H4 (cell line): ENCODE measurements at places on chromosomes 1 and 21.

DNA sequence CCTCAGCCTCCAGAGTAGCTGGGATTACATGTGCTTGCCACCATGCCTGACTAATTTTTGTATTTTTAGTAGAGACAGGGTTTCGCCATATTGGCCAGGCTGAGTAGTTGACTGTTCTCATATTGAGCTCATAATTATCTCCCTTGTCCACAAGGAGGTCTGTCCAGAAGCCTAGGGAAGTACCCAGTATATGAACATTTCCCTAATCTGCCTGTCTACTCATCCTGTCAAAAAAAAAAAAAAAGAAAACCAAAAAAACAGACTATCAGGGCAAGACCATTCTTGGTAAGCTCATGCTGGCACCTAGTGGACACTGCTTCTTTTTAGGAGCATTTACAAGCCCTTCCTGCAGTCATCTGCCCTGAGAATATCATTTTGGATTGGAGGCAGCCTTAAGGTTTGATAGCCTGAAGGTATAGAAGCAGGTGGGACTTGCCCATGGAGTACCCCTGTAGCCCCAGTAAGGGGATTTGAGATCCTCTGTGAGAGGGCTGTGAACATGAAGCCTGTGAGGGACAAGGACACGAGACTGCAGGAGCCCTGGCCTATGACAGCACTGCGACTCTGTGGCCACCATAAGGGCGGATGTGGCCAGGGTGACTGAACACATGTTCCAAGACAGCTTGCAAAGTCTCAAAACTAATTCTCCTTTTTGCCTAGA, 10.8 kb upstream of the DUSP12 start:
- peak; percentile 67 for DNase-seq

GRCh38 chr1:181743878-181744312, 260.6 kb downstream of the CACNA1E start:
- peak; percentile 42 for DNase-seq

- no peak for DNase-seq
Measured at GRCh38 chr1:77047978-77048614, 171.1 kb downstream of the PIGK start.

DNA sequence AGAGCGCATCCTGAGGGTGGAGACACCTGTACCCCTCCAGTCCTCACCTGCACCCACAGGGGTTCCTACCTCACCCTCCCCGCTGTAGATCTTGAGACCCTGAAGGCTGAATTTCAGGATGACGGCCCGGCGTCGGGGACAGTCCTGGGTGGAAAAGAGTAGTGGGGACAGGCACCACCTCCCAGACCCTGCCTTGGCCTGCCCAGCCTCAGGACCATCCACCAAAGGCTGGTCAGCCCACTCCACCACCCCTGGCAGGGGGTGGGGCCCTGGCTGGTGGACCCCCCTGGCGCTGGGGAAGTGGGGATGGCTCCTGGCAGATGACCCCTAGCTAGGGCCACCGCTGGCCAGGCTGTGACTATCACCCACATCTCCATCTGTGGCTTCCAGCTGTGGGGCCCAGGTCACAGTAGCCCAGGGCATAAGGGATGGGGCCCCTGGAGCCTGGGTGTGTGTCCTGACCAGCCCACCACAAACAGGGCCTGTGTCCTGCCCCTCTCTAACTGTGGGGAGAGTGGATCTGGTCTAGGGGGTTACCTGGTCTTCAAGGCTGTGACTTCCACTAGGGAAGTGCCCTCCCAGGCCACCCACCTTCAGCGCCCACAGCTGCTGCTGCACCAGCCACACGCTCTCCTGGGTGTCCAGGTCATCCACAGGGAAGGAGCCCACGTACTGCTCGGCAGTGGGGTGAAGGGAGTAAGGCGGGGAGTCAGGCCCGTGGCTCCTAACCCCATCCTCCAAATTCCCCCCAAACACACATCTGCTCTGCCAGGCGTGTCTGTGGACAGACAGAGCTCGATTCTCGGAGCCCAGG, 5.4 kb downstream of the SH2D5 start:
- DNase-seq: no peak

DNA sequence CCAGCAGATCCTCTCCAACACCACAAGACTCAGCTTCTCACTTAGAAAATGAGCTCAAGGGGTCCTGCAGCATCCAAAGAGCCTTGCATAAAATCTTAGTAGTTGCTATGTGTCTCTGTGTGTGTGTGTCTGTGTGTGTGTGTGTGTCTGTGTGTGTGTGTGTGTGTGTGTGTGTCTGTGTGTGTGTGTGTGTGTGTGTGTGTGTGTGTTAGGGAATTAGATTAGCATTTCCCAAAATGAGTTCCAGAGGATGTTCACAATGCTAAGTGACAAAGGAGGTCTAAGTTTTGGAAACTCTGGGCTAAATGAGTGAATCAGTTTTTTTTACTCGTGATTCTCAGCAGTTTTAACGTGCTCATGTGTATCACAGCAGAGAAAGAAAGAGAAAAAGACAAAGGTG, 30.5 kb downstream of the TNNT2 start:
- DNase-seq: no peak

- peak; percentile 19 for DNase-seq
Measured at GRCh38 chr1:168136709-168137514, at the start of gene GPR161. GPR161 (minus strand) TSS chr1:168136930; CDS start chr1:168104850, 32,080 bp downstream.

DNA sequence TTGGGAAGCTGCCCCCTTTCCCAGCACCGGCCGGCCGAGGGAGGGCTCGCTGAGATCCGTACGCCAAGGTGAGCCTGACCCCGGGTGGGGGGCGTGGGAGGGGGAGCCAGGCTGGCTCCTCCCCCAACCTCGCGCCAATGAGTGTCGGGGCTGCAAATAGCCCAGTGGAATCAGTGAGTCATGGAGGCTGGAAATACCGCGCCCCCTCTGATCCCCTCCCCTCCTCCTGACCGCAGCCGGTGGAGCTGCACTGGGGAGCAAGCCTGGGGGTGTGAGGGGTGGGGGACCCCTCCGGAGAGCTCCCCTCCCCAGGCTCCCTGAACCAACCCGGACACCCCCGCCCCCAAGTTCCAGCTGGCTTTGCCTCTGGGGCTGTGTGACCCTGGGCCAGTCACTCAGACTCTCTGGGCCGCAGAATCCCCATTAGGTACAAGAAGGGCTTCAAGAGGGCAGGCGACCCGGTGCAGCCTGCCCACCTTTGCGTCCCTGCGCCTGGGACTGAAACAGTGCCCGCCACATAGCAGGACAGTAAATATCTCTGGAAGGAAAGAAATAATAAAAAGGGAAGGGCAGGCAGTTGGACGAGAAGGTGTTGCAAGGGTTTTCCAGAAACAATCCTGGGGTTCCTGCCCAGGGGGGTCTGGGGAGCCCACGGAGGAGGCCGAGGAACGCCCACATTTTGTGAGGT, 4.5 kb downstream of the HSPB7 start:
- peak; percentile 58 for DNase-seq

DNA sequence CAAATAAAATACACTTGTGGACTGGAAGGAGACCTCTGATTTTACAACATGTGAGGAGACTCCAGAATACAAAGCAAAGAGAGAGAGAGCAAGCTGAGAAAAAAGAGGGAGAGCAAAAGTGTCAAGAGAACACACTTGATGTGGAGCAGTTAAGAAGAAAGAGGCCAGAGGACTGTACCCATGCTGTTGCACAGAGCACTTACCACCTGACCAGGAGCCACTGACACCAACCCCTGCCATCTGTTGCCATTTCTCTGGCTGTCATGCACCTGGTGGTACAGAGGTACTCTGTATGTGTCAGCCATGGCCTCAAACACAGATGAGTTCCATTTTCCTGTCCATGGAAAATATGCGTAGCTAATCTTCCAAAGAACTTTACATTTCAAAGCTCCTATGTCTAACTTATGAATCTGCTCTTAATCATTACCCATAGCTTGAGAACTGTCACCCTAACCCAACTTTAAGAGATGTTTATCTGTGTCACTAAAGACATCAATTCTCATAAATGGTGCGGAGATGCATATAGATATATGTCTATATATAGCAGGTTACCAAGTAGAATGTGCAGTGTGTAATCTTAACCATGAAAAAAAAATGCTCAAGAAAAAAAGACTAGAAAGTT, 32.8 kb upstream of the ABCD3 start:
- DNase-seq: no peak

DNA sequence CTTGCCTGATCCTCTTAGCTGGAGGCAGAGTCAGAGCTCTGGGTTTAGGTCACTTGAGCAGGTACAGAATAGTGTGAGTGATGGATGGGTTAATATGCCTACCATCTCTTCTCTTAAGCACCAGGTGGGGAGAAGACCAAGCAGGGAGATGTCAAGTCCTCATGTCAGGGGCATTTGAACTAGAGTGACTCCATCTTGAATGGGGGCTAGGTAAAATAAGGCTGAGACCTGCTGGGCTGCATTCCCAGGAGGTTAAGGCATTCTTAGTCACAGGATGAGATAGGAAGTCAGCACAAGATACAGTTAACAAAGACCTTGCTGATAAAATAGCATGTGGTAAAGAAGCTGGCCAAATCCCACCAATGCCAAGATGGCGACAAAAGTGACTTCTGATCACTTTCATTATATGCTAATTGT, 77.4 kb upstream of the BTG3 start:
- DNase-seq: no peak

DNA sequence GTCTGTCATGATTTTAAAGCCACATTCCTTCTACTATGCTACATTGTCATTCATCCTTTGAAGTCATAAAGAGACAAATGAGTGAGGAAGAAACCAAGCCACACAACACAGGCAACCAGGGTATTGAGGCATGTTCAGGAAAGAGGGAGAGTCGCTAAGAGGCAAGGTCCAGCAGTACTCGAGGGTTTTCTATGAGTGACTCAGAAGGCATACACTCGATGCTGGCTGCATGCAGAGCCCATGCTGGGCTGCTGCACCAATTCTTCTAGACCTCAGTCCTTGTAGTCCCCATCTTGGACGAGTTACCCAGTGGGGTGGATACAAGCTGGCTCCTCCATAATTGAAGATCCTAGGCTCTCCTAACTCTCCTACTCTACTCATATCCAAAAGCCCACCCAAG, 57.6 kb downstream of the OLFML2B start:
- no peak for DNase-seq

DNA sequence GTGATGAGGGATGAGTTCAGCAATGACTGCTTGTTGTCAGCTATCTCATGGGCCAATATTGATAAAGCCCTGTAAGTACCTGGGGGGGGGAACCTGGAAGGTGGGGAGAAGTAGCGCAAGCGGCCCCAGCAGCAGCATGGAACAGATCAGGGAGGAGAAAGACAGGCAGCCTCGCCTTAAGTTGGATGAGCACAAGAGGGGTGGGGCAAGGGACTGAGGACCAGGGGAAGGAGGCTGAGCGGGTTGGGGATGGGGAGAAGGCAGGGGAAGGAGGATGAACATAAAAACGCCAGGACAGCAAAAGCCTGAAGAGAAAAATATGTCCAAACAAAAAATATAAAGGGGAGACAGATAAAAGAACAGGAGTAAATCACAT, 70.6 kb downstream of the ALG14 start:
- DNase-seq: no peak

- DNase-seq: no peak
Measured at GRCh38 chr1:14103878-14104430, 404.0 kb downstream of the PRDM2 start.

- DNase-seq: no peak
Measured at GRCh38 chr21:28762357-28762735, 230.3 kb downstream of the LTN1 start.

- no peak for DNase-seq
Measured at GRCh38 chr21:45877171-45877438, 104.5 kb upstream of the COL6A1 start.

DNA sequence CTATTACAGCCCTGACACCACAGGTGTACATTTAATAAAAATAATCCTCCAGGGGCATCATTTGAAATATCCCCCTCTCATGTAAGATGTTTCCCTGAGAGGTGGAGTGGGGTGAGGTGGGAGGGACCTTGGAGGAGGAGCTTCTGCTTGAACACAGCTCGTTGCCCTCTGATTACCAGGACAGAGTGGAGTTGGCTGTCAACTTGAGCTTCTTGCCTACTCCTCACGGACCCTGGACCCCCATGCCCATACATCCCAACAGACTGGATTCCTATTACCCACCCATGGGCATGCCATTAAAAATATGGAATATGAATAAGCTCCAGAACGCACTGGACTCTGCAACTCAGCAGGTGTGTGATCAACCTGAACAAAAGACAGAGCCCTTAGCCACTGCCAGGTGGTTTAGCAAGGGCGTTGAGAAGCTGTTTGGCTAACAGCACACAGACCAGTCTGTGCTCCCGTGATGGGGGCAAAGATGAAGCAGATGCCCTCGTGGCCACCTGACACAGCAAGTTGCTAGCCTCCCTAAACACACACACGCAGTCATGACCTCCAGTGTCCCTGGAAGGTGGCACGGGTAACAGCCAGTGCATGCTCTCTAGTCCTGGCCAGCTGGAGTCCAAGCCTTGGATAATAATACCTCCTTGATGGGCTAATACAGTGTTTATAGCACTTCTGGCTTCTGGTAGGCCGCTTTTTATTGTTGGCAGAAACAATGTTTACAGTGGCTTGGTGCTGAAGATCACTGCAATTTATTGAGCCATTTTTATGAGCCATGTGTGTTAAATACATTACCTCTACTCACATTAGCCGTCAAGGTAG, 155.0 kb downstream of the TOMM20 start:
- DNase-seq: no peak

DNA sequence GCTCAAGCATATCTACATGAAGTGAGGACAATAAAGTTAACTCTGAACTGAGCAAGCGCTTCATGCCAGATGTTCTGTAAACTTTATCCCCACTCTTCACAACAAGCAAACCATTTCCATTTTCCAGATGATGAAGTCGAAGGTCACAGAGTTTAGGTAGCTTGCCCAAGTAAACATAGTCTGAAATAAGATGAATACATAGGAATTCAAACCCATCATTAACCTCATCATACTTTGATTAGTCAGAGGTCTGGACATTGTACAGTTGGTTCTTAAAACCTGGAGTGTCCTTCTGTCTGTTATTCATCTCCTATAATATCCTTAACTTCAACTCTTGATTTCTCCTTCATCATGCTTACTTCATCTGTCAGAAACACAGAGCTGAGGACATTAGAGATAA, 180.3 kb upstream of the C8B start:
- DNase-seq: no peak

- DNase-seq: peak; percentile 30
Measured at GRCh38 chr1:25503551-25504426, 39.6 kb upstream of the LDLRAP1 start.

DNA sequence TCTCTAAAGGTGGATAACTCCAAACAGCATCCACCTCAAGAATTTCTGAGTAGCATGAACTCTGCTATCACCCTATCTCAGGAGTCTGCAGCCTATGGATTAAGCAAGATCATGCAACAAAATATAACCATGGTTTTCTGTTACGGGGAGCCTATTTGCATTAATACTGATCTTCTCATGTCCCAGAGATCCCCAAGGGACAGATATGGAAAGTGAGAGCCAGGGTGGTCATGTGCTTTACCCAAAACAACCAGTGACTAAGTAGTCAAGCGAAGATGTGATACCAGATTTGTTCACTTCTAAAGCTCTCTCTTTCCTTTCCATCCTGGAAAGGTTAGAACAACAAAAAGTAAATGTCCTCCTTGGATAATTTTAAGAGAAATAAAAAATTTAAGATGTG, 125.1 kb downstream of the PRRX1 start:
- no peak for DNase-seq

GRCh38 chr1:84686223-84686622, 4.0 kb downstream of the SSX2IP start:
- no peak for DNase-seq
